NCI-H446 (cell line): ENCODE measurements at places on chromosomes 7 and 10.
A peak's percentile ranks its signal among the peaks of the same experiment; 100 is the strongest.

GRCh38 chr10:97466755-97467154 is 20.8 kb downstream of the ZDHHC16 start:
- DNase-seq = no peak

- DNase-seq = no peak
Measured at GRCh38 chr7:54485044-54485443, 57.1 kb upstream of the VSTM2A start.

DNA sequence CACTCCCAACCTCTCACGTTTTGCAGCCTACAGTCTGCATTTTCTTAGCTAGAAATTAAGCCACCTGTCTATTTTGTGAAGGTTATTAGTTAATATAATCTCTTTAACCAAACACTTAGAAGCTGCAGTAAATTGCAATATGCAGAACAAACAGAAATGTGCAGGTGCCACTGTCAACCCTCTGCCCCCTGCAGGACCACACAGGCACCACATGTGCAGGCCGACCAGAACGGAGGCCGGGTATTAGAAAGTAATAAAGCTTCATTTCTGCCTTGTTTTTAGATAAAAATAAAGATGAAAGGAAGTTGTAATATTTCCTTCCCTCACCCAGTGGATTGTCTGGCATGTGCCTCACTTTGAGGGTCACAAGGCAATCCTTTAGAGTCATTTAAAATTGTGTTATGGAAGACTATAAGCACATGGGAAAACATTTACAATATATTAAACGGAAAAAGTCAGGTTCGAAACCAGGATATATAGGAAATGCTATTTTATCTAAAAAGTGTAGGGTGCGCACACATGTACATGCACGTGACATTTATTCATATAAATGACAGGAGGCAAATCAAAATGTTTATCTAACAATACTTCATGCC is 158.2 kb downstream of the ARHGAP12 start:
- DNase-seq = peak; percentile 36

GRCh38 chr7:2417981-2418481 is 14.6 kb downstream of the CHST12 start:
- no peak for DNase-seq

GRCh38 chr7:74289018-74289658 is at the start of gene CLIP2:
Gene CLIP2 (plus strand): TSS chr7:74289407. CDS start chr7:74317547, 28,140 bp downstream.
- peak; percentile 57 for DNase-seq

GRCh38 chr7:116571552-116571951 is 46.7 kb downstream of the CAV1 start:
- no peak for DNase-seq
